Natural killer cell treated with Interleukin-12 subunit alpha and Interleukin-12 subunit beta and Interleukin-15 and Interleukin-18, amount 100 ng/mL, for 72 hours (primary cell): ENCODE measurements at places on chromosomes 2 and 18.

- DNase-seq: no peak
Measured at GRCh38 chr18:26022585-26022984, 67.8 kb downstream of the SS18 start.

GRCh38 chr18:37249171-37249886 is 316.3 kb downstream of the CELF4 start:
- no peak for DNase-seq

DNA sequence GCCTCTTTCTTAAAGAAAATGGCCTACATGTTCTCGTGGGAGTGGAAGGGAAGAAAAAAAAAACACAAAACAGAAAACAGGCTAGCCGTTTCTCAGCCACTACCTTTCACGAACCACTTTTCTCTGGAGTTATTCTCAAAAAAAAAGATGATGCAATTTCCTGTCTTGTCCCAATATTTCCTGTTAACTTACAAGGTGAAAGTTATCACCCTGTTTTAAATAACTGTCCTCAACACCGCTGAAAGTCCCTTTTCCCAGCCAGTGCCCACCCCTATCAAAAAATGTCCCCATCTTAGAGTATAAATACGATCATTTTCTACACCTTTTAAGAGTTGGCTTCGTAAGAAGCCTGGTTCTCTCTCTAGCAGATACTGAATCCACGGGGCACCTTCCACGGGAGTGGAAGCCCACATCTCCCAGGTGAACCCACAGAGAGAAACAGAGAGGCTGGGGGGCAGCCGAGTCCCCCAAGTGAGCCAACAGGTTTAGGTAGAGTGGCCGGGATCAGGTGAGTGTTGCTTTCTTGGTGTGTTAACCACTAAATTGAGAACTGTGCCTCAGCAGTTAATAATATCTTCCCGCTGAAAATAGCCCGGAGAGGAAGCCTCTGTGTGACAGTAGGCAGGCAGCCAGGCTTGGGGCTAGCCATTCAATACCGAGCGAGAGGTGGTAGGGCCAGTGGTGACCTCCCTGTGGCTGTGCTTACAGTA is 15.9 kb downstream of the SMAD7 start:
- no peak for DNase-seq

DNA sequence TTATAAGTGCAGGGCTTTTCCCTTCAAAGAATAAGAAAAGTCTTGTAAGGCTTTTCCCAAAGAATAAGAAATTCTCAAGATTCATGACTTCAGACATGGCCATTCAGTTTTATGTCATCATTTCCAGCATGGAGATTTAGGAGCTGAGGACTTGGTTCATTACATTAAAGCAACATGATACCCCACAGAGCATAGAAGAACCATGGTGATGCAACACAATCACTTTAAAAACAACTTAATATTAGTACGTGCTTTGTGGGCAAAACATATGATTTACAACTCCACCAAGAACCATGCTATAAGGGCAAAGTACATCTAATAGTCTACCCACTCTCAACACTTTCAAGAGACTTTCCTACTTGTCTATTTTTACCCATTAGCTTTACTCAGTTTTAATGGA is 214.4 kb downstream of the SRBD1 start:
- no peak for DNase-seq

- DNase-seq: no peak
Measured at GRCh38 chr2:237895544-237896506, 36.4 kb downstream of the RAMP1 start.

DNA sequence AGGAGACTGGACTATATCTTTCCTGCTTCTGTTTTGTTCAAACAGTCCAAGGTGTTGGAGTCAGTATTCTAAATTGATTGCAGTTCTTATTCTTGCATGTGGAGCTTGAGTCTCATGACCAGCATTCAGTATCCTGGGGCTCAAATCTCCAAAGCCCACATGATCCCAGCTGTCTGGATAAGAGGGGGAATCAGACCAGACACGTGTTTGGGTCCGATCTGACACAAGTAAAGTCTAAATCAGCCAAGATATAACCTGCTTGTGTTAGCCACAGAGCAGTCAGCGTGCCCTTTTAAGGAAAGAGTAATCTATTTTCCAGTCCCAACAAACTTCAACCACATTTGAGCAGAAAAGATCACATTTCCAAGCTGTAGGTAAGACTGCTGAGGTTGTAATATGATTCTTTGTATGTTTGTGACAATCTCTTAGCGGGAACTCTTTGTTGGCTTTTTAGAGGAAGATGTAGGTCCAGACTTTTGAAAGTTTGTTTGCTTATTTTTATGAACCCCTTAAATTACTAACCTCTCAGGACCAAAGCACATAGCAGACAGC is 334.6 kb downstream of the SLC4A3 start:
- no peak for DNase-seq

- no peak for DNase-seq
Measured at GRCh38 chr2:3214806-3215404, 162.7 kb downstream of the EIPR1 start.

- DNase-seq: no peak
Measured at GRCh38 chr18:26453386-26453901, 94.9 kb downstream of the KCTD1 start.

- no peak for DNase-seq
Measured at GRCh38 chr2:215878476-215879063, 134.8 kb downstream of the MREG start.

- no peak for DNase-seq
Measured at GRCh38 chr2:166610180-166610912, 116.3 kb upstream of the SCN7A start.

- DNase-seq: no peak
Measured at GRCh38 chr2:108917526-108917925, 71.5 kb downstream of the EDAR start.

DNA sequence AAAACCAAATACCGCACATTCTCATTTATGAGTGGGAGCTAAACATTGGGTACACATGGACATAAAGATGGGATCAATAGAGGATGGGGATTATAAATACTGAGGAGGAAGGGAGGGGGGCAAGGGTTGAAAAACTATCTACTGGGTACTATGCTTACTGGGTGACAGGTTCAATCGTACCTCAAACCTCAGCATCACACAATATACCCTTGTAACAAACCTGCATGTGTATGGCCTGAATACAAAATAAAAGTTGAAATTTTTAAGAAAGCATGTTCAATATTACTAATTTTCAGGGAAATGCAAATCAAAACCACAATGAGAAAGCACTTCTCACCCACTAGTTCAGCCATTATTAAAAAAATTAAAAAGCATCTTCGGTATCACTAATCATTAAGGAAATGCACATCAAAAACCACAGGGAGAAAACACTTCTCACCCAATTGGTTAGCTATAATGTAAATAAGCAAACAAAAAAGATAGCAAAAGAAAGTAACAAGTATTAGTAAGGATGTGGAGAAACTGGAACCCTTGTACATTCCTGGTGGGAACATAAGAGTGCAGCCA is 99.3 kb upstream of the STON1 start:
- DNase-seq: no peak

GRCh38 chr2:201575971-201576370 is 67.3 kb downstream of the TMEM237 start:
- DNase-seq: no peak

DNA sequence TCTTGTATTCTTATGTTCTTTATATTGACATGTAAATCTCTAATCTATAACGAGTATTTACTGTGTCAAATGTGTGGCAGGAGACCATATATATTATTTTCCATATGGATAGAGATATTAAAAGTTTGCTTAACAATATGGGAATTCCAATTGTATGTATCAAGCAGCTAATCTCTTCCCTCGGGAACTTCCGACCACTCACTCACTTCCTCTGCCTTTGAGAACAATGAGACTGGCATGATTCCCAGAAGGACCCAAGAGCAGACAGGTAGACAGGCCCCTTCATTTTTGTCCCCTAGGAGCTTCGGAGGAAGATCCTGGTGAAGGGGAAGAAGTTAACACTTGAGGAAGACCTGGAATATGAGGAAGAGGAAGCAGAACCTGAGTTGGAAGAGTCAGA is 24.1 kb downstream of the PLCD4 start:
- no peak for DNase-seq

- DNase-seq: peak; percentile 80
Measured at GRCh38 chr2:234289834-234290590, 206.9 kb downstream of the ARL4C start.

GRCh38 chr18:49862656-49863385 is 49.5 kb upstream of the ACAA2 start:
- no peak for DNase-seq

DNA sequence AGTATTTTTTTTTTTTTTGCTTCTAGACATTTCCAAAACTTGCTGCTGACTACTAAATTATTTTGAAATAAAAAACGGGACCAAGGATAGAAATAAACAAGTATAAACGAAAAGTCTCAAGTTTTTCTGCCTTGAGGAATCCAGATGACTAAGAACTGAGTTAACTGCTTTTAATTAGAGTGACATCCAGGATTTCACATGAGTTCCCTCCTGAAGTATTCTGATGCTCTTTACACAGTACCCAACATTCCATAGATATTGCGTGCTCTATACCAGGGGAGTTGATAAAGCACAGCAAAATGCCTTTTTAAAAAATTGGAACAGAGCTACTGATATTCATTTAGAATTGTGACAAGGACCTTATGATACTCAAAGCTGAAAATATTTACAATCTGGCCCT is 618.0 kb downstream of the CCDC85A start:
- DNase-seq: no peak

DNA sequence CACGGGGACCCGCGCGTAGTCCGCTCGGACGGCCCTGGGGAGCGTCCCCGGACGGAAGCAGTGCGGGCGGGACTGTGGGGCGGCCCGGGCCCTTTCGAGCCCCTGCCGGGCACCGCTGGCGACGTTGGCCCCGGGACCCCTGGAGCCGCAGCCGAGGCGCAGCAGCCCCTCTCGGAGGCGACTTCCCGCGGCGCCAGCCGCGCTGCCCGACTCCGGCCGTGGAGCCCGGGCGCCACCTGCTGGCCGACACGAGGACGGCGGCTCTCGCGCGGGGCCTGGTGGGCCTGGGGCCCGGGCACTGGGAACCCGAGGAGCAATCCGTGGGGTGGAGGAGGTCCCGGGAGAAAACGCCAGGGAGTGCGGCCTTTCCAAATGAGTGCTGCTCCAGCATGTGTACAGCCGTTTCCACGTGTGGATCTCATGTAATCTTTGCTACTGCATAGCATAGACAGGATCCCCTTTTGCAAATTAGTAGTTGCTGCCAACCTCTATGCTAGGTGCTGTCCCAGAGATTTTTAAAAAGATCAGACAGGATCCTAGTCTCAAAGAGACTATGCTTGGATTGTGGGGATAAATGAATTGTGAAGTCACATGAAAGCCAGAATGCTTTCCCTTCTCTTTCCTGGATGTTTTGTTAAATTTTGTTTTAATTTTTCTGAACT is 4.0 kb downstream of the ID2 start:
- DNase-seq: peak; percentile 82

GRCh38 chr2:165901620-165902298 is 51.8 kb downstream of the TTC21B start:
- no peak for DNase-seq

- no peak for DNase-seq
Measured at GRCh38 chr2:85777441-85777861, 23.7 kb downstream of the ATOH8 start.

DNA sequence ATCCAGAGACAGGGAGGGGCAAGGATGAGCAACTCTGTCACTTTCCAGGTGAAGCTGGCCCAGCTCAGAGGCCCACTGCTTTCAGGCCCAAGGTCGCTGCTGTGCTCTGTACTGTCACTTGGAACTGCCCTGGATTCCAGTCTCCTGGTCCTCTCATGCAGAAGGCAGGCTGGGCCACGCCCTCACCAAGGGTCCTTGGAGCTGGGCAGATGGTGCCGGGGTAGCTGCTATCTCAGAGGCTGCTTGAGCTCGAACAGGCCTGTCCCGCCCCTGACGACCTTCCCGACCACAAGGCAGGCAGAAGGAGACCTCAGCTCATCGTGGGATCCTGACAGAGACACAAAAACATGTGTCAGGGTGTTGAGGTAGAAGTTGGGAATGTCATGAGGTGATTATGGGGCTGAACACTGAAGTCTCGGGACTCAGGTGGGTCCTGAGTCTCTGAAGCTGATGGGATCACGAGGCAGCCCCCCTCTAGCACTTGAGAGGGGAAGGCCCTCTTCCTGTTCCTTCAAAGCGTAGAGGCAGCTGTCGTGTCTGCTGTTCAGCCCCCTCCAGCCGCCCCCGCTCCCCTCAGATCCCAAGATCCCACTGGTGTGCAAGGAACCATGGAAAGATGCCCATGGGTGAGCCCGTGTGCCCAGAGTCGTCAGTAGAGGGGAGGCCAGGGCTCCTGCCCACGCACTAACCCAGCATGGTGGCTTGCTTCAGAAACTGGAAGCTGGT is 78.3 kb downstream of the POLR1A start:
- DNase-seq: no peak

GRCh38 chr2:128258218-128258617 is 60.5 kb downstream of the HS6ST1 start:
- DNase-seq: no peak

- no peak for DNase-seq
Measured at GRCh38 chr2:227748079-227748478, 2.4 kb downstream of the SCYGR8 start.

- DNase-seq: no peak
Measured at GRCh38 chr2:174859563-174860169, 95.4 kb upstream of the CHRNA1 start.

- DNase-seq: no peak
Measured at GRCh38 chr2:190315273-190315672, 4.4 kb downstream of the HIBCH start.

DNA sequence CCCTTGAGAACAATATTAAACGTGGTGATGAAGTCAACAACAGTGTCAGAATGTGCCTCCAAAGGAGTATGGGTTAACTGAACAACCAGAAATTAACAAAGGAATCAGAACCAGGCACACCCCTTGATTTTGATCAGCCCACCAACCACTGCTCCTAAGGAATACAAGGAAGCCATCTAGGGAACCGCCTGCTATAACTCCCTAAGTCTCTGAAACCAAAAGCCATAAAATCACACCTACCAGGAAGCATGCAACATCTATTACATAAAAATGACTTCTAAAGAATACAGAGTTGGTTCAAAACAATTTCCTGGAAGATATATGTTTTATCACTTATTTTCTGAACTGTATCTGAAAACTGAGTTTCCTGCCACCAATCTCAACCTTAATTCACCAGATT is 360.0 kb downstream of the EPHA4 start:
- DNase-seq: no peak

DNA sequence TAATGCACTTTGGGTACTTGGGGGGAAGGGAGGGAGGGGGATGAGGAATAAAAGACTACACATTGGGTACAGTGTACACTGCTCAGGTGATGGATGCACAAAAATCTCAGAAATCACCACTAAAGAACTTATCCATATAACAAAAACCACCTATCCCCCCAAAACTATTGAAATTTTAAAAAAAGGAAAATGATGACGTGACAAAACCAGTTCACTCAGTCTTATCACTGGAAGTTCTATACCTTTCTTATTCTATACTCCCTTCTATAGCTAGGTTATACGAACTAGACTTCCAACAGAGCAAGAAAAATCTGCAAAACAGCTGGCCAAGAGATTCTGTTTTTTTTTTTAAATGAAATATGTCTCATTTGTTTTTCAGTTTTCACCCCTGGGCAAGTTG is 20.8 kb downstream of the DYNAP start:
- DNase-seq: no peak

GRCh38 chr2:63121055-63121834 is 70.6 kb downstream of the OTX1 start:
- no peak for DNase-seq
